ENCODE measurements at places on chromosomes 2 and 18.

DNA sequence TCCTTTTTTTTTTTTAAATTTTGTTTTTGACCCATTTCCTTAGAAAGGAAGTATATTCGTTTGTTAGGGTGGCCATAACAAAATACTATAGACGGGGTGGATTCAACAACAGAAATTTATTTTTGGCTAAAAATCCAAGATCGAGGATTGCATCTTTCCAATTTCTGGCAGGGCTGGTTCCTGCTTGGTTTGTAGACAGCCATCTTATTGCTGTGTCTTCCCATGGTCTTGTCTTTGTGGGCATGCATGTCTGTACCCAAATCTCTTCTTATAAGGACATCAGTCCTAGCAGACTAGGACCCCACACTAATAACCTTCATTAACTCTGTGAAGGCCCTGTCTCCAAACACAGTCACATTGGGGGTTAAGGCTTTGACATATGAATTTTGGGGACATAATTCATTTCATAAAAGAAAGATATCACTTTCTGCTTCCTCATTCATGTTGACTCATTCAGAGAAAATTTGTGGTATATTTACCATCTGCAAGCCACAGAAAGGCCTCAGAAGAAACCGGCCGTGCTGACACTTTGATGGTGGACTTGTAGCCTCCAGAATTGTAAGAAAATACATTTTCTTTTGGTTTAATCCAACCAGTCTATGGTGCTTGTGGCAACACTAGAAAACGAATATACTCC, 262.1 kb downstream of the LPIN1 start:
- DNase-seq = no peak

DNA sequence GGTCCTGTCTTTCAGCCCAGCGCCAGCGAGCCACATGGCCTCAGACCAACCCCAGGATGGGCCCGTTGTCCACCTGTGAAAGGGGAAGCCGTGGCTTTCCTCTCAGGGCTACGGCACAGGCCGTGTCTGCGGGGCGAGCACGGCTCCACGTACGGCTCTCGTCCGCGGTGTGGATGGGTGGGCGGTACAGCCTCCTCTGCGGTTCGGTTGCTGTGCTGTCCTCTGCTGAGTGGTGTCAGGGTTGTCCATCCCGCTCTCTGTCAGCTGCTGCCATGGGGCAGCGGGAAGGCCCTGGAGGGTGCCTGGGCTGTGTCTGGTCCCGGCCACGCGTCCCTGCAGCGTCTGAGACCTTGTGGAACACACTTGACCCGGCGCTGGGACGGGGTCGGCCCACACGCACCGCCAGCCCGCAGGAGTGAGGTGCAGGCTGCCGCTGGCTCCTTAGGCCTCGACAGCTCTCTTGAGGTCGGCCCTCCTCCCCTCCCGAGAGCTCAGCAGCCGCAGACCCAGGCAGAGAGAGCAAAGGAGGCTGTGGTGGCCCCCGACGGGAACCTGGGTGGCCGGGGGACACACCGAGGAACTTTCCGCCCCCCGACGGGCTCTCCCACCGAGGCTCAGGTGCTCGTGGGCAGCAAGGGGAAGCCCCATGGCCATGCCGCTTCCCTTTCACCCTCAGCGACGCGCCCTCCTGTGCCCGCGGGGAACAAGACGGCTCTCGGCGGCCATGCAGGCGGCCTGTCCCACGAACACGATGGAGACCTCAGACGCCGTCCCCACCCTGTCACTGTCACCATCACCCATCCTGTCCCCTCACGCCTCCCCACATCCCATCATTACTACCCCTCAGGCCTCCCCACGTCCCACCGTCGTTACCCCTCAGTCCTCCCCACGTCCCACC, 128.7 kb downstream of the NFATC1 start:
- no peak for DNase-seq

- no peak for DNase-seq
Observed at GRCh38 chr2:229206548-229206947, 64.5 kb downstream of the PID1 start.

DNA sequence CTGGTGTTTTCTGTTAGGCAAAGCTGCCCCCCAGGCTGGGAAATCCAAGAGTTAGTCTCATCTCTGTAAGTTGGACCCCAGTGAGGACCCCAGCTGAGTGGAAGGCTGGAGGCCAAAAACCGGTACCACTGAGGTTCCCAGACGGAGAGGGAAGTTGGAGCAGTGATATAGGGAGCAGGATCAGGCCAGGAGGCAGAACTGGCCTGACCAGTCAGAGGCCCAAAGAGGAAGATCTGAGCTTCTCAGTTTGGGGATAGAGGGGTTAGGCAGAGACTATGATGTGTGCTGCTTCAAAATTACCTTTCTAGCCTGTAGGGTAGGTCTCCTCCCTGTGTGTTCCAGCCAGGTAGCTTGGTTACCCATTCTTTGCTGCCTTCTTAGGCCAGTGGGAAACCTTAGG, 4.6 kb upstream of the RNF181 start:
- no peak for DNase-seq

- DNase-seq = no peak
Observed at GRCh38 chr2:12296915-12297314, 419.8 kb upstream of the TRIB2 start.

GRCh38 chr2:28755421-28755820, 3.8 kb downstream of the PPP1CB start:
- DNase-seq = no peak

DNA sequence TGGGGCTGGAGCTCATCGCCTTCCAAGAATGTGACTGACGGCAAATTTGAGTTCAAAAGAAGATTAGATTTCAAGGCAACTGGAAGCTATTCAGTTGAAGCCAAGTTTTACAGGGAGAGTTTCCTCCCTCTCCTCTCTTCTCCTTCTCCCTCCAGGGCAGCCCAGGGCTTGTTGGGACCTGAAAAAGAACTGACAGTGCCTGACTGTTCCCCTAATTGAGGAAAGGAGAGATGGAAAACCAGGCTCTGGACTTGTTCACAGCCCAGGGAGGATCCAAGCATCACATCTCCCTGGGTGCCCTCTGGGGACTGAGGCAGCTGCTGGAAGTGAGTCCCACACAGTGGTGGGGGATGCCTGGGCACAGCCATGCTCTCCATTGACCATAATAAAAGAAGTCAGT, 88.1 kb downstream of the THNSL2 start:
- DNase-seq = no peak

GRCh38 chr18:21703241-21703820, 1.2 kb downstream of the ABHD3 start:
- peak; percentile 41 for DNase-seq

- no peak for DNase-seq
Observed at GRCh38 chr2:12127638-12128037, 381.2 kb downstream of the LPIN1 start.

- no peak for DNase-seq
Observed at GRCh38 chr2:34025196-34025595, 426.1 kb upstream of the FAM98A start.

- DNase-seq = no peak
Observed at GRCh38 chr2:195404651-195405050, 252.4 kb upstream of the SLC39A10 start.

DNA sequence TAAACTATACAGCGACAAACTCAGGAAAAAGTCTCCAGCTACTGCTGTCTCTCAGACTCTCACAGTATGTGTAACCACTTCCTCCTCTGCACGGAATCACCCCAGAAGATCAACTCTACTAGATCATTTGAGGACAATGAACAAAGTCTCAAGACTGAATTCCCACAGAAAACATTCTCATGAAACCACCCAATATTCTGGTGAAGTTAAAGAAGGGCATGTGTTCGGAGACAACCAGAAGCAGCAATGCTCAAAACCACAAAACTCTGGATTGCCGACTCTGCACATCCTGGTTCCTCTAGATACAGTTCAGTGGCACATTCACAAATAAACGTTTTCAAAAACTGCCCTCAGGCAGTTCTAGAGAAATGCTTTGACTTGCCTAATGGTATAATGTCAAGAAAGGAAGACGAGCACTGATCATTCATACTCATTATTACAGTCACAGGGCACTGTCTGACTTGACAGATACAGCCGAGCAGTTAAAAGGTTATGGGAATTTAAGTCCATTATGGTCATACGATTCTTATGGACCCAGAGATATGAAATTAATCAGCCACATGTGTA, 91.9 kb upstream of the STK17B start:
- DNase-seq = peak; percentile 98
